Suppressor macrophage treated with lipopolysaccharide for 1 hour (primary cell): ENCODE measurements at places on chromosomes 2 and 18.

GRCh38 chr18:58225101-58225500 is 181.1 kb downstream of the NEDD4L start:
- DNase-seq, result peak; percentile 92

- peak; percentile 8 for DNase-seq
These were observed 139.1 kb downstream of the C1D start for GRCh38 chr2:67923696-67924095.

DNA sequence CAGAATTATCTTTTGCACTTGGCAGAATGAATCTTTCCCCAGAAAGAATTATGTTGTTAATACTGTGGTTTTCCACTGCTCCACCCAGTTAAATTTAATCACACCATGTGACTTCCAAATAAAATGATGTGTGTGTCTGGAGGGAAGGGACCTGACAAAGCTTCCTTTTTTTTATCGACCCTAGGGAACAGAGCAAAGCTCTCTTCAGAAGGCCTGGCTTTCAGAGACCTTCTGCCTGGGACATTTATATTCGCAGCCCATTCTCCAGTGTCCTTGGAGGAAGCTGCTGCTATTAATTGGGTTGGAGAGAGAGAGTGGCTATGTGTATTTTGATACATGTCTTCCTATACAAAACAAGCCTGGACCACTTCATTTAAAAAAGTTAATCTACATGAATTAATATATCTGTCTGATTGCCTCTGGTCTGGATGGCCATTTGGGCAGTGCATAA is 233.7 kb downstream of the PRKCE start:
- DNase-seq, result no peak

- DNase-seq, result no peak
These were observed 477 bp downstream of the ACVR1 start for GRCh38 chr2:157875641-157876065.
